Stimulated activated CD8-positive, alpha-beta memory T cell treated with anti-CD3 and anti-CD28 coated beads, Interleukin-4, amount 100 ng/mL, for 1 hour (primary cell): ENCODE measurements at places on chromosomes 5 and 9.

GRCh38 chr9:34114436-34114835 is 12.1 kb downstream of the DCAF12 start:
- DNase-seq = no peak

DNA sequence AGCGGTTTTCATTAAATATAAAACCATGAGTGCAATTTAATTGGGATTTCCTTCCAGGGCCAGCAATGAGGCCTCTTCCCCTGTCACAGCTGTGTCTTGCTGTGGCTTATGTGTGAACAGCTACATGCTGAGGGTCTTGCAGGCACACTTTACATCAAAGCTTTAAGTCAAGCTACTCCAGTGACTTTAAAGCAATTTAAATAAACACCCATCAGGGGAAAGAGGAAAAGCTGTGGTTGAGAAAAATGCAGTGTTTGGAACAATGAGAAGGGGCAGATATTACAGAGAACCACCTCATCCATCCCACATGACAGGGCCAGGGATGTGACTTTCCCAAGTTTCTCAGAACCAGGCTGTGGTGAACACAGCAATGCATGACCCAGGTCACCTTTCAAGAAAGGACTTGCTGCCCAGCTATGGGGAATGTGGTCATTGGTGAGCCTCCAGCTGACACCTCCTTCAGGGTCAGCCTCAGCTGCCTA is 115.9 kb upstream of the LPAR1 start:
- no peak for DNase-seq

GRCh38 chr5:92678640-92679039 is 902.4 kb downstream of the NR2F1-AS1 start:
- DNase-seq = no peak

GRCh38 chr5:3341446-3342240 is 254.0 kb upstream of the IRX1 start:
- no peak for DNase-seq

- DNase-seq = no peak
Measured at GRCh38 chr5:14295610-14296009, 152.5 kb downstream of the TRIO start.

DNA sequence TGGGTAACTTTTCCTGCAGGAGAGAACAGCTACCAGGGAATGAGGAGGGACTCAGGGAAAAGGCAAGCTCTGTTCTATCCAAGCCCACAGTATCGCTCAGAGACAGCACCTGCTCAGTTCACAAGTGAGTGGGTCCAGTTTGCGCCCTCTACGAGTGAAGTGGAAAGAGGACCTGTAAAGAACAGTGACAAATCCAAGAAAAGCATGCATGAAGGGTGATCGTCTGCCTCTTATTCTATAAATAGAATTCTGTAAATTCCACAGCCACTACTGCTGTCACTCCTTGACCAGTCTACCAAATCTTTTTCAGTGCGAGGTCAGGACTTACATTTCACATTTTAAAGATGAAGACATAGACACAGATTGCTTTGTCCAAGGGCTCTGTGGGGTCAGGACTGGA is 117.5 kb downstream of the ENTREP1 start:
- DNase-seq = no peak

GRCh38 chr5:167512111-167512510 is 779.3 kb upstream of the WWC1 start:
- DNase-seq = no peak

DNA sequence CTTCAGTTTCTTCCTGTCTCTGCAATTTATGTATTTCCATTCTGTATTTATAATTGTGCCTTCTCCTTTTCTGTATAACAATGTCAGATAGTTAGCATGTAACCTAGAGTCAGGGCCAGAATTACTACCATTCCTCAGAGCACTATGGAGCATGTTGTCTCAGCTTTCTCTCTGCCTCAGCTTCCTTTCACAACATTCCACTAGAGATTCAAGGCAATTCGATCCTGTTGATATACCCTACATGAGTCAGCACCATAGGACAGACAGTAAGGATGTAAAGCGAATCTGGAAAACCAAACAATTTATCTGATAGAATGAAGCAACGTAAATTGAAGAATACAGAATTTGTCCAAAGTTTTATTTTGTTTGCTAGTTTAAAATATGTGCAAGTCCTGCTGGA is 728.3 kb upstream of the SEMA6A start:
- DNase-seq = no peak

DNA sequence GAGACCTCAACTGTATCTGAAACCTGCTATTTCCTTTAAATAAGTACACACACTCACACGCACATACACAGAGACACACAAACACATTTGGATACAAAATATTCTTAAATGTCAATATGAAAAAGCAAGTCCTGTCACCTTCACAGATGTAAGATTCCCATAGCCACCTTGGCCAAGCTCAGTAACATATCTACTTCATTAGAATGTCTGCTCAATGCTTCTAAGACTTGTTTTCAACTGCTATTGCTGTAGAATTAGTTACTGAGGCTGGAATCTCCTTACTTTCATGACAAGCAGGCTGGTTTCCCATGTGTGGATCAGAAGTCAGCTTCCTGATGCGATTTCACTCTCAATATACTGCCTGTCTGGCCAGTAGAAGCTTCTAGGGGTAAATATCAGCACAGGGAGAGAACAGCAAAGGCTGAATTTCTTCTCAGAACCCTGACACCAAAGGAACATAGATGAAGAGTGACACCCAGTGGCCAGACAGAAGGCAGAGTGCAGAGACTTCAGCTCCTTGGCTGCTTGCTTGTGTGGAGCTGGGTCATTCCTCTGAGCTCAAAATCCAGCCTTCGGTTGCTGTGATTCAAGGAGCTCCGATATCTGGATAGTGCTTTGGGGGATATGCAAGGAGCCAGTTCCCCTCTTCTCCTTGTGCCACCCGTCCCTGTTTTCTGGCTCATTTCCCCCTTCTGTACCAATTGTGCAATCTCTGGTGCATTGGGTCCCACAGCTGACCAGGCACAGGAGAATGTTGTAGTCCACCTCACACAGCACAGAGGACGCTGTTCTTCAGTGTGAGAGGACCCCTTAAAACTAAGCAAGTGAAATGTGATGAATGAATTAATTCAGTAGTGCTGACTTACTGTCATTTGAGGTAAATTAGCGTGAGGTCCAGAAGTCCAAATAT is 26.6 kb upstream of the ABLIM3 start:
- peak; percentile 7 for DNase-seq

DNA sequence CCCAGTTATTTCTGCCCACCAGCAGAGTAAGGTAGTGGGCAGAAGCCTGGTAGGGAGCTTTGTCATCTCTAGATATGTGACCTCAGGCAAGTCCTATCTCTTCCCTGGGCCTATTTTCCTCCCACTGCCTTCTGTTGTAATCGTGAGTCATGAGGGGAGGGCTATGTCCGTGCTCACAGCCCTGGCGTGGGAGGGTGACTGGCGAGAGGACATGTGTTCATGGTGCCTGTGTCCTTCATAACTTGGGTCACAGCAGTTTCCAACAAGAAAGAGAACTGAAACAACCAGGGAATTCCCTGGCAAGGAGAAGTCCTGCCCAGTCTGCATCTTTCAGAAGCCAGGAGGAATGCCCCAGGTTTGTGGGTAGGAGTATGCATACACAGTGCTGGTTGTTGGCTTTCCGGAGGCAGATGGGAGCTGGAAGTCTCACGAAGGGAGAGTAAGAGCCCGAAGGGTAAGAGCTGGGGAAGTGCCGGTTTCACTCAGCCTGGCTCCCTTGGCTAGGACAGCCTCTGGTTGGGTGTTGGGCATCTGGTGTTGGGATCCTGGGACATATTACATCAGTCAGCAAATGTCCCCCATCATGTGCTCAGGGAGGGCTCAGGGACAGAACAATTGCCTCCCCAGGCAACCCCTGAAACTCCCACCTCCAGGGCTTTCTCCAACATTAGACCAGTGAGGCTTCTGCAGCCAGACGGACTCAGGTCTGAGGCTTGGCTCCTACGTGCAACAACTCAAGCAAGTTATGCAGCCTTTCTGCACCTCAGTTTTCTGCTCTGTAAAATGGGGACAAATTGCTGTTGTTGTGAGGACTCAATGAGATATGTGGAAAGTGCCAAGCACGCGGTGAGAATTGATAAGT is 4.3 kb upstream of the TIFAB start:
- no peak for DNase-seq

- DNase-seq = no peak
Measured at GRCh38 chr5:10563110-10563944, 543 bp upstream of the ANKRD33B start.

GRCh38 chr5:93721511-93721910 is 19.9 kb downstream of the POU5F2 start:
- DNase-seq = no peak

GRCh38 chr9:38234479-38235170 is 157.9 kb upstream of the ALDH1B1 start:
- no peak for DNase-seq

- no peak for DNase-seq
Measured at GRCh38 chr5:17277907-17278306, 60.5 kb downstream of the BASP1 start.

- DNase-seq = no peak
Measured at GRCh38 chr9:76751001-76751400, 13.2 kb upstream of the PCA3 start.

GRCh38 chr5:149588936-149589335 is 7.6 kb downstream of the ARHGEF37 start:
- no peak for DNase-seq
